HFFc6 (cell line): ENCODE measurements at places on chromosomes 12 and 14. TPM values are rescaled to one million over a fixed set of nuclear protein-coding genes. Genes with fewer than 3 reads are reported as not detected.

The KRT72 gene
- total RNA-seq = not detected in 3 replicates

The GPX2 gene
- total RNA-seq = not detected in 3 replicates

The CLEC1A gene
- total RNA-seq = 0.36 to 0.70 TPM (median 0.38 TPM) in 3 replicates

The ERH gene
- 244 to 268 TPM (median 252 TPM) in 3 replicates for total RNA-seq

The SRRM4 gene
- not detected in 3 replicates for total RNA-seq

The DEPDC4 gene
- 0.70 to 1.3 TPM (median 0.88 TPM) in 3 replicates for total RNA-seq

The KRT2 gene
- total RNA-seq = not detected in 2 replicates

The TEX52 gene
- total RNA-seq = not detected in 3 replicates

The AMDHD1 gene
- total RNA-seq = not detected in 3 replicates

The CDH24 gene
- total RNA-seq = 6.2 to 9.8 TPM (median 7.1 TPM) in 3 replicates
